Upper lobe of right lung (tissue), 1 donor: ENCODE measurements at places on chromosomes 1 and 21. TPM values are rescaled to one million over a fixed set of nuclear protein-coding genes. Genes with fewer than 3 reads are reported as not detected.

The APOBEC4 gene
- total RNA-seq = not detected

DNA sequence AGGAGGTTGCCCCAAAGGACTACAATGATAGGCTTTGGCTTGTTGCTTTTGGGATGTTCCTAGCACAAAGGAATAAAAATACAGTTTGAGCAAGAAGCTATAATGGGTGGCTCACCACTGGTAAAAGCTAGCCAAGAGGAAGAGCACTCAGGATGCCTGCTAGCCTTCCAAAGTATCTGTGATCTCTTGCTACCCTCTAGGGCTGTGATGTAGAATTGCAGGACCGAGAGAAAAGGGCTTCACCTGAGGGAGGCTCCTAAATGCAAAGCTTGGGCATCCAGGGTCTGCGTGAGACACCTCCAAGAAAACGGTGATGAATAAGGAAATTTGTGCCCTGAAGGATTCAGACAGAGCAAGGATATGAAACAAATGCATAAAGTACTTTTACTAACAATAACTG, 17.7 kb downstream of the IVL start:
- DNase-seq = no peak
- H3K27ac ChIP-seq = no peak overlapping the region
- no peak overlapping the region for H3K4me3 ChIP-seq
- no peaks in the 10 kb centered on the region for H3K4me1 ChIP-seq

GRCh38 chr21:23968722-23969647, 1638.3 kb downstream of the MRPL39 start:
- H3K4me3 ChIP-seq = no peak overlapping the region
- no peaks in the 10 kb centered on the region for H3K27me3 ChIP-seq
- DNase-seq = no peak
- H3K4me1 ChIP-seq = no peaks in the 10 kb centered on the region

The PIGR gene
- 700 TPM for total RNA-seq

DNA sequence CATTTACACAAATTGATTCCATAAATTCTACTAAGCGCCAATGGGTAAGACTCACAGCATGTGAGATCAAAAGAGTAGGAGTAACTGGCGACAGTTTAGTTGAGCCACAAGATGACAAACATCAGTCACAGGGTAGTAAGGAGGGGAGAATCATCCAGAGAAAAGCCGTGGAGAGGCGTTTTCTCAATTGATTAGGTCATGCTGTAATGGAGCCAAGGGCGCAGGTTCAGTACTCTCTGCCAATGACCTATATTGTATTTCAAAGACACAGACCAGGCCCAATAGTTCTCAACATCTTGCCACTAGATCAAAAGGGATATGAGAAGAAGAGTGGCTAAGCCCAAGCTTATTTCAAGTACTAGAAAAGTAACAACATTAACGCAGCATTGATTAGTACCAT, 467.5 kb downstream of the SMYD3 start:
- no peaks in the 10 kb centered on the region for H3K4me1 ChIP-seq
- DNase-seq = no peak
- H3K27me3 ChIP-seq = no peaks in the 10 kb centered on the region
- H3K27ac ChIP-seq = no peak overlapping the region
- H3K4me3 ChIP-seq = no peak overlapping the region
- H3K36me3 ChIP-seq = no peaks in the 10 kb centered on the region

DNA sequence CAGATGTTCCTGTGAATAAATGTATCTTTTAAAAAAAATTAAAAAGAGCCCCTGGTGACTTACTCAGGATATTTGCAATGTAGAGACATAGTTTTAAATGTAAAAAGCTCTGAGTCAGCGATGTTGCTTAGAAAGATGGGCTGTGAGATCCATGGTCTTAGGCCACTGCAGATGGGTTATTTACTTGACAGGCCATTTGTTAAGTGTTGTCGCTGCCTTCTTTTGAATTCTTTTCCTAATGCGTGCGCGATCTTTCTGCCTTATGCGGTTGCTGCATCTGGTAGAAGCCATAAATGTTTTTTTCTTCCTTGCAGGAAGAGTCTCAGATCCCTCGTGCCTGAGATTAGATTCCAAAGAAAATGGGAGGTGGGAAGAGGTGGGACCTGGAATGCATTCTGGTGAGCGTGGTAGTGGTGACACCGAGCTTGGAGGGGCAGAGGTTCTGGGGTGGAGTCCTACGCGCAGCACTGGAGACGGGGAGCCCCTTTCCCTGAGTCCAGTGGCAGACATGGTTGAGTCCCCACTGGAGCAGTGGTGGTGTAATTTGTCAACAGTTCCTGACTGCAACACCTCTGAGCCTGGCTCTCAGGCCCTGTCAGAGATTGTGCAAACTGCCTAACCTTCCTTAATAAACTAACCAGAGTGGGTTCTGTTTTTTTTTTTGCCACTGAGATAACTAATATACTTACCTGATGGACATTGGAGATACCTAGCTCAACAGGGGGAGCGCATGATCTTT, 197.2 kb downstream of the HHAT start:
- no peaks in the 10 kb centered on the region for H3K36me3 ChIP-seq
- H3K27ac ChIP-seq = no peak overlapping the region
- no peak overlapping the region for H3K4me3 ChIP-seq
- H3K4me1 ChIP-seq = no peaks in the 10 kb centered on the region
- no peaks in the 10 kb centered on the region for H3K27me3 ChIP-seq

DNA sequence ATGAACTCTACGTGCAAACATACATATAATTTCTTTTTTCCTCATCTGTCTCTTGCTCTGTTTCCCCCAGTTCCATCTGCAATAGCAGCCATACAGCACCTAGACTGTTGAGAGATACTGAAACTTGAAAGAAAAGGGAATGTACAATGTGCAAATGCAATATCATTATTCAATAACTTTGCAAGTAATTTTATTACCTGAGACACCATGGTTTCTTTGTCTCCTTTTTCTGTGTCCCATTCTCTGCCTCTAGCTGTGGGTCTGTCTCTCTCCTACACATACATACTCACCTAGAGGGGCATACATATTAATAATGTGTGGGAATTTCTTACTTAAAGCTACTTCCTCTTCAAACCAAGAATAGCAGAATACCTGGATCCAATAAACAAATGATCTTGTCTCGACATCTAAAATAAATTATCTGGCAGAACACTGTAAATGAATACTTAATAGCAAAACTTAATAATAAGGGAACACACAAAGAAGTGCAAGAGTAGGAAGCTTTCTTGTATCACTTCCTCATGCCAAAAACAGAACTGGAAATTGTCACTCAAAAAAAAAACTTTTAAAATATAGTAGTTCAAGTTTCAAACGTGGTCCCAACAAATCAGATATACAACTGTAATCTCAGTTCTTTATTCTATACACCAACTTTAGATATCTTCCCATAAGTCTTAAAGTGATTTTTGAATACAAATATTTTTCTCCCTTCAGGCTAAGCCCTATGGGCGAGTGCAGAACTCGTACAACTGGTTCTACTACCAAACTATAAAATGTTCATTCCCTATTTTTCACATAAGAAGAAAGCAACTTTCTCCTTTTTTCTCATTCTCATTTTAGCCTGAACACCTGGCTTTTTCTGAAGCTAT, 194.6 kb downstream of the NRIP1 start:
- no peaks in the 10 kb centered on the region for H3K27me3 ChIP-seq
- peaks cover 3% of the 10 kb centered on the region for H3K4me1 ChIP-seq
- no peak overlapping the region for H3K4me3 ChIP-seq

DNA sequence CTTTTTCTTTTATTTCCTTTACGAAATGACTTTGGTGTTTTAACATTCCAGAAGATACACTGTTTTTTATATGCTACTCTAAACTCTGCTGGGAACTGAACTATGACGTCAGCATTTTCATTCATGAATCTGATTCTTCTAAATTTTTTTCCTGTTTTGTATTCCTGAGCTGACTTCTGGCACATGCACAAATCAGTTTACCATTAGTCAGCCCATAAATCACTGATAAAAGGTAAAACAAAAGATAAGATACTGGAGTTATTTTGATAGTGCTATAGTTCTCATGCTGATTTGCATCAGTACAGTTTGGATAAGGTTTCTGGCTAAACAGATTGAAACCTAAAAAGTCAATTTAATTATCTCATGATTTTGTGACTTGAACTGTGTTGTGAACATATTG, 10.4 kb downstream of the CAMTA1 start:
- peaks cover 13% of the 10 kb centered on the region for H3K4me1 ChIP-seq
- H3K36me3 ChIP-seq = no peaks in the 10 kb centered on the region
- no peak overlapping the region for H3K4me3 ChIP-seq
- no peak for DNase-seq
- no peak overlapping the region for H3K27ac ChIP-seq

- peaks cover 26% of the 10 kb centered on the region for H3K4me1 ChIP-seq
- no peaks in the 10 kb centered on the region for H3K36me3 ChIP-seq
- no peak overlapping the region for H3K4me3 ChIP-seq
- no peak overlapping the region for H3K27ac ChIP-seq
These were observed 195.0 kb upstream of the EDN2 start for GRCh38 chr1:41679531-41679930.

DNA sequence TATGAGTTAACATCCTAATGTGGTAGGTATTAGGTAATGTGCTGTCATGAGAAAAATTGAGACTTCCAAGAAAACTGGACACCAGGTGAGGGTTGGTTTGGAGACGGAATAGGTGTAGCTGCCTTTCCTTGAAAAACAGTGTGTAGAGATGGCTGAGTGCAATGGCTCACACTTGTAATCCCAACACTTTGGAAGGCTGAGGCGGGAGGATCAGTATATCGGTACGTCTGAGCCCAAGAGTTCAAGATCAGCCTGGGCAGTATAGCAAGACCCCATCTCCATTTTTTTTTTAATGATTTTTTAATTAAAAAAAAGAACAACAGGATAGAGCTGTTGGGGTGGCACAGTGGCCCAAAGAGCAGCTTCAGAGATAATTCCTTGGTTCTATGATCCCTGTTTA, 6.8 kb upstream of the PPP1R8 start:
- no peak for DNase-seq
- no peak overlapping the region for H3K4me3 ChIP-seq

The TDRD10 gene
- 21.7 TPM for total RNA-seq

The ELAVL4 gene
- total RNA-seq = 0.12 TPM

The IL22RA1 gene
- 0.87 TPM for total RNA-seq

GRCh38 chr1:169594391-169594790, 8.1 kb upstream of the F5 start:
- no peaks in the 10 kb centered on the region for H3K27me3 ChIP-seq
- no peak for DNase-seq
- no peaks in the 10 kb centered on the region for H3K36me3 ChIP-seq
- no peaks in the 10 kb centered on the region for H3K4me1 ChIP-seq
- no peak overlapping the region for H3K4me3 ChIP-seq

GRCh38 chr1:161915051-161915503, 108.6 kb downstream of the OLFML2B start:
- no peaks in the 10 kb centered on the region for H3K4me1 ChIP-seq
- H3K36me3 ChIP-seq = peaks cover 43% of the 10 kb centered on the region
- H3K27ac ChIP-seq = no peak overlapping the region
- H3K27me3 ChIP-seq = no peaks in the 10 kb centered on the region
- no peak overlapping the region for H3K4me3 ChIP-seq

The UBL4B gene
- total RNA-seq = not detected

DNA sequence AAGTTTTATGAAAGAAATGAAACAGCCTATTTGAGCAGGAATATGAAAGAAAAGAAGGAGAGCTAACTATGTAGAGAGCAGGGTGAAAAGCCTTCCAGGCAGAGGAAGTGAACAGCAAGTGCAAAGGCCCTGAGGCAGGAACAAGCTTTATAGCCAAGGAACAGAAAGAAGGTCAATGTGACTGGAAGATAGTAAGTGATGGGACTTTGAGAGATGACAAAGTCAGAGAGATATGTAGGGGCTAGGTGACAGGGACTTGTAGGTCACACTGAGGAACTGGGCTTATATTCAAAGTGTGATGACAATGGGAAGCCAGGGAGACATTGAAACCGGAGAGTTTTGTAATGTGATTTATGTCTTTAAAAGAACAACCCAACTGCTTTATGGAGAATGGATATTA, 18.9 kb downstream of the PRRX1 start:
- no peaks in the 10 kb centered on the region for H3K27me3 ChIP-seq
- DNase-seq = no peak
- H3K4me1 ChIP-seq = peaks cover 3% of the 10 kb centered on the region
- H3K36me3 ChIP-seq = no peaks in the 10 kb centered on the region
- H3K27ac ChIP-seq = no peak overlapping the region

DNA sequence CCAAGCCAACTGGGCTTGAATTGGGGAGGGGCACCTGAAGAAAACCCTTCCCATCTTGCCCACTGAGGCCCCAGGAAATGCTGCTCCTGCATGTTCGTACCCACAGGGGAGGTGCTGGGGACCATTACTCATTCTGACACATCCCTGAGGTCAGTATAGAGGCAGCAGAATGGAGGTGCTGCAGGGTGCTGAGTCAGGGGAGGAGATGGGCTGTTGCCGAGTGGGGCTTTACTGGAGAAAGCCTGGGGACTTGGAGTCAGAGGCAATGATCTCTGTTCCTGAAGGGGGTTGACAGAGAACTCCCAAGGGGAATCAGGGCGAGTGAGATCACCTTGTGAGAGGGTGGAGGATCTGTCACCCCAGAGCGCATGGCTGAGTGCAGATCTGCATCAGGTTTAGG, 40.2 kb upstream of the KCNA10 start:
- DNase-seq = no peak
- no peaks in the 10 kb centered on the region for H3K36me3 ChIP-seq
- H3K27ac ChIP-seq = no peak overlapping the region
- peaks cover 14% of the 10 kb centered on the region for H3K27me3 ChIP-seq
- H3K4me1 ChIP-seq = no peaks in the 10 kb centered on the region

The AMY1B gene
- 4.1 TPM for total RNA-seq
